ENCODE measurements at places on chromosomes 12 and 14. TPM values are rescaled to one million over a fixed set of nuclear protein-coding genes. Genes with fewer than 3 reads are reported as not detected.

DNA sequence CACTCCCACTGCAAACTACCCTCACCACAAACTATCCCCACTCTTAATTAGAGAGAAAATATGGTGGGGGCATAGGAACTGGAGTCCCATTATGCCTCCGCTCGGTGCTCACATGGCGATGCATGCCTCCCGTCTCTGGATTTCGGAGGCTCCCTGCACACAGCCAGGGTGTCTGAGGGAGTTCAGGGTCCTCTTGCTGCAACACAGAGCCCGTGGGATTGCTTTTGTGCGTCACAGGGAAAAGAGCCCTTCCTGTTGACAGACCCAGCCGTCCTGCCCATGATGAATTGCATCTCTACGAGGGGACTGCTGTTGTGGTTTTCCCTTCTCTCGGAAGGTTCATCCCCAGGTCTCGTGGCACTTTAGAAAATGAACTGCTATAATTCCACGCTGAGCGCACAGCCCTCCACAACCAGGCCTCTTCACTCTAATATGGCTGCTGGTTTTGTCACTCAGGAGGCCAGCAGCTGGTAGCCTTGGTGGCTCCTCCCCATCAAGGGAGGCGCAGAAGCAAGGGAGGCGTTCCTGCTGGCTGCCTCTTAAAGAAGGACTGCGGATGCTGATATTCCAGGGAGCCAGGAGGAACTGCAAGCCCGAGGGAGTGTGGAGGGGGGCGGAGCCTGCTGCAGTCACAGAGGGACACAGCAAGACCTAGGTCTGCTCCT lies 158.0 kb downstream of the KCNA5 start:
- DNase-seq, result no peak

GRCh38 chr14:87043667-87044200 lies 949.2 kb downstream of the GALC start:
- DNase-seq, result no peak

- DNase-seq, result no peak
These were observed 224.3 kb upstream of the ATP2B1 start for GRCh38 chr12:89932954-89933353.

GRCh38 chr12:113840401-113841042 lies 125.6 kb downstream of the RBM19 start:
- no peak for DNase-seq

GRCh38 chr12:105469211-105469610 lies 138.7 kb downstream of the C12orf75 start:
- DNase-seq, result no peak

DNA sequence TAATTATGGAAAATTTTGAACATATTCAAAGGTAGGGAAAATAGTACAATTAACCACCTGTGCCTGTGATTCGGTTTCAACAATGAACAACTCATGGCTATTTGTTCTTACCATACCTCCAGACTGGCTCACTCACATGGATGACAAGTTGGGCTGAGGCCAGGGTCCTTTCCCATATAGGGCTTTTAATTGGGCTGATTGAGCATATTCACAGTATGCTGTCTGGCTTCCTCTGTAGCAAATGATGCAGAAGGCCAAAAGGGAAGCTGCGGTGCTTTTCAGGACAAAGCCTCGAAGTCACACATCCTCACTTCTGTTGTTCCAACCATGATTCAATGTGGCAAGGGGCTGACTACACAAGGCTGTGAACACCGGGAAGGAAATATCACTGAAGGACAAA lies 297.5 kb upstream of the SLC16A7 start:
- DNase-seq, result no peak

- DNase-seq, result no peak
These were observed 759.6 kb downstream of the MED13L start for GRCh38 chr12:115517913-115518312.

DNA sequence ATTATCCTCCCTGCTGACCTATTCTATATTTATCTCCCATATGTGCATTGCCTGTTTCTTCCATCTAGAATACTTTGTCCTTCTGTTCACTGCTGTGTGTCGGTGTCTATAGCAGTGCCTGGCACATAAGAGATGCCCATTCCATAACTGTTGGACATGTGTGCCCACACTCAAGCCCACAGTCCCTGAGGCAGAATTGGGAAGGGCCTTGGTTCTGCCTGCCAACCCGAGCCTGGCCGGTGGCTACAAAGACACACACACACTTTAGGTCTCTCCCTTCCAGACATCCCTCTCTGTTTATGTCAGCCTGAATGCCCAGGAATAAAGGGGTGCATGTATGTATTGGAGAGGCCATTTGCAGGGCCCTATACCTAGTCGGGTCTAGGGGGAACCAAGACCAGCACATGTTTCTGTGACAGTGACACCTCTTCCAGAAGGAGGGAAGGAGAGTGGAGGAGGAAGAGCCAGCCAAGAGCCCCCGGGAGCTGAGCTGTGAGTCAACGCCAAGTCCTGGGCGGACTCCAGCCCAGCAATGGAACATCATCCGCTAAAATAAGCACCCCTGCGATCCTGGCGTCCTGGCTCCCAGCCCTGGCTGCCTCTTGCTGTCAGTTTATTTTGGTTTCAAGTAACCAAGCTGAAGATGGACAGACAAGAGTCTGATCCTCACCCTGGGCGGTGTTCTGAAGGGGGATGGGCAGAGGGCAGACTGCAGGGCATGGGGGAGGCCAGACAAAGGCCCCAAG lies 4.3 kb upstream of the ASB2 start:
- DNase-seq, result no peak

DNA sequence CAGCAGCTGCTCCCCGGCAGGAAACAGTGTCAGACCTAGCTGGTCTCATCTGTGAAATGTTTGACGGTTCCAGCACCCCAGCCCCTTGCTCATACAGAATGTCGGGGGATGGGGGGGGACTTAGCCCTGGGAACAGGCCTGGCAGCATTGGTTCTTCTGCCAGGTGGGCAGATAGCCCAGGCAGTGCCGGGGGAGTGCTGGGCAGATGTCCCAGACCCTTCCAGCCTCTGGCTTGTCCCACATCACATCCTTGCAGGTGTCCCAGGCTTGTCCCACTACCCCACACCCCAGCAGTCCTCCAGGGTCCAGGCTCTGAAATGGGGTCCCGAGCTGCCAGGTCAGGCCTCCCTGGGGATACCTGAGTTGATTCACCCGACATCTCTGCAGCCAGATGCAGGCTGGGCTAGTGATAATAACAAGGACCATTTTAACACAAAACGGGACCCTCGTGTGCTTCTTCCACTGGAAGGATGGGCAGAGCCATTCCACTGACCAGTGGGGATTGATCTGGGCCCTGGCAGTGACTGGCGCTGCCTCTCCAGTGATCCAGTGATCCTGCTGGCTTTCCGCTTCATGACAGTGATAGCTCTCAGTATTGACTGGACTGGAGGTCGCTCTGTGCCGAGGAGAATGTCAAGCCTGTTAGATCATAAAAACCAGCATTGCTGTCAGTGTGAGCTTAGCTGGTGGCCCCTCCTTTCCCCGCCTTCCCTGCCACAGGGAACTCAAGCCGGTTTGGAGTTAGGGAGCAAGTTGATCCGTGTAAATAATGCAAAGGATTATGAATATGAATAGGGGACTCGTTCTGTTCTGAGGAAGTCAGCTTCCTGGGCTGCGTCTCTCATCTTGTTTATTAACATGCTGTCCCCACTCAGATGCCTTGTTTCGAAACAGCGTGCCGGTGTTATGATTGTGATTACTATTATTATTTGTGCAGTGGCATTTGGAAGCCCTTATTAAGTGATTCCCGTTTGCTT lies 180.6 kb downstream of the AACS start:
- no peak for DNase-seq

GRCh38 chr12:41850046-41850445 lies 294.6 kb downstream of the GXYLT1 start:
- DNase-seq, result no peak

GRCh38 chr14:65170768-65171507 lies 68.6 kb upstream of the MAX start:
- no peak for DNase-seq

DNA sequence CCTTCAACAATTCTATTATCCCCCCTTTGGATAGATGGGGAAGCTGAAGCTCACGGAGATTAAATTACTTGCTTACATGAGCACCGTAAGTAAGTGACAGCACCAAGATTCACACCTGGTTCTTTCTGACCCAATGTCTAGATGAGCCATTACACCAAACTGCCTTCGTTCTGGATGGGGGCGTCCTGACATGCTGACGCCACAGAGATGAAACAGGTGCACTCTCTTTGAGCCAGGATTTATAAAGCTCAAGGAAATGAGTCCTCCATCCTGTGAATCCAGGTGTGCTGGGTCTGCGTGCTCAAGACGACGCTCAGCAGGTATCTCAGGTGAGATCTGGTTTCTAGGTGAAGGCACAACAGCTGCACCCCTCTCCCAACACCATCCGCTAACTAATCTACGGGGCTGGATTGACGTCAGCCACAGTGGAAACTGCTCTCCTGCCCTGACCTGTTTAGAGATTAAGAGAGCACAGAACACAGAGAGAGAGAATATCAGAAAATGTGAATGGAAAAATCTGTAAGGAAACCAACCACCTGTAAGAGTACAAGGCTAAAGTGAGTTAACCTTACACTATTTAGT lies 61.6 kb downstream of the KSR2 start:
- no peak for DNase-seq

- no peak for DNase-seq
These were observed 10.2 kb downstream of the PPP1R13B start for GRCh38 chr14:103836976-103837725.

DNA sequence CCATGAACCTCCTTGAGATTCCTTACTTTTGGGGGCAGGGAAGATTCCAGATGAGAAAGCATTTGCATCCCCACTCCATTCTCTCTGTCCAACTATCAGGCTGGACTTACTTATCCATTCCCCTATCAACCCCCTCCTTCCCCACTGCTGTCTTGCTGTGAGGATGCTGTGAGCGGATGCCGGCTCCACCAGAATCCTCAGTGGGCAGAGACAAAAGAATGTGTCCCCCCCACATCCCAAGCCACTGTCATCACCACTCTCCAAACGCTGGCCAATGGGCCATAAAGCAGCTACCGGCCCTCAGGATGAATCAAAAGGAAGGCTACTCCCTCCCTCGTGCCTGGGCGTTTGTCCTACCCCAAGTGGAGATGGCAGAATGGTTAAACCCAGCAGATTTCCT lies 173.0 kb upstream of the NTF3 start:
- no peak for DNase-seq

DNA sequence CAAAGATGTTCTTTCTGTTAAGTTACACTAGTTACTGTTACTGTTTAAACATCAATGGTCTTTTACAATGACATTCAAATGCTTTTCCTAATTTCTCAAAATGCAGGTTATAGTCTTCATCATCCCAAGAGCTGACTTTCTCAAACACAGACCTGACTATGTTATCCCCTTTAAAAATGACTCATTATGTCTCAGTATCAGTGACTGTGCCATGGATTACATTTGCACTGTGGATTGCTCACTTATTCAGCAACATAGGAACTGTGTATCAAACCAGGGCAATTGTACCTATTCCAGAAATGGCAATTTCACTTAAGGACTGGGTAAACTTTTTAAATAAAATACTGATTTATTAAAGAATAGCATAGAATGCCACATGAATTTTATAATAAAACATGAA lies 630.2 kb upstream of the NOVA1 start:
- DNase-seq, result no peak

DNA sequence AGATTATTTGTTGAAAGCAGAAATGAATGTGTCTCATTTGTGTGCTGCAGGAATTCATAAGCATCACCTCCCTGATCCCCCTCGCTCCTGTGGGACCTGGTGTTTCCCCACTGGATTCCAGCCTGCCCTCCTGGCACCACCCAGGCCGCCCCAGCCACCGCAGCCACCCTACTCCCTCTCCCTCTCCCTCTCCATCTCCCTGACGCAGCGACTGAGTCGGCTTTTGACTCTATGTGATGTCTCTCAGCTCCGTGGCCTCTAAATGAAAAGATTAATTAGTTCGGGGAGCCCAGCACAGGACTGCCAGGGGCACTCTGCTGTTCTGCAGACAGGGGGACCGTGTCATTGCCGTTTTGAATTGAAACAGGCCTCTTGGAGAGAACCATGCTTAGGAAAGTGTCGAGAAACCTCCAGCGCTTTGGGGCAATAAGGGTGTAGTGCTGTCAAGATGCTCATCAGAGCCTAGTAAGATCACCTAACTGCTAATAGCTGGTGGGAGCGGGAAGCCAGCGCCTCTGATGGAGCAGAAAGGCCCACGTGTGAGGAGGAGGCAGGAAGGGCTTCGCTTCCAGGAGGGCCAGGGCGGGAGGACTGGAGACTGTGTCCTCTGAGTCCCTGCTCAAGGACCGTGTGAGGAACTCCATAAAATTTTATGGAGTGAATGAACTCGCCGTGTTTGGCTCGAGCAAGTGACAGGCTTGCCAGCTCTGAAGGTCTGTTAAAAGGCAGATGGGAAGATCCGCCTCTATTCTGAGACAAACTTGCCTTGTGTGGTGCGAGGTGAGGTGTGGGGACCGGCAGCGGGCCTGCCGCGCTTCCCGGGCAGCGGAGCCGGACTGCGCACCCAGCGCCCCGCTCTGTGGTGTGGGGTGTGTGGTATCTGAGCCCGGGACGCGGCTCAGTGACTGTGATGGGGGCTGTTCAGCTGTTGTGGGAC lies 157.4 kb upstream of the C14orf180 start:
- DNase-seq, result peak; percentile 62

DNA sequence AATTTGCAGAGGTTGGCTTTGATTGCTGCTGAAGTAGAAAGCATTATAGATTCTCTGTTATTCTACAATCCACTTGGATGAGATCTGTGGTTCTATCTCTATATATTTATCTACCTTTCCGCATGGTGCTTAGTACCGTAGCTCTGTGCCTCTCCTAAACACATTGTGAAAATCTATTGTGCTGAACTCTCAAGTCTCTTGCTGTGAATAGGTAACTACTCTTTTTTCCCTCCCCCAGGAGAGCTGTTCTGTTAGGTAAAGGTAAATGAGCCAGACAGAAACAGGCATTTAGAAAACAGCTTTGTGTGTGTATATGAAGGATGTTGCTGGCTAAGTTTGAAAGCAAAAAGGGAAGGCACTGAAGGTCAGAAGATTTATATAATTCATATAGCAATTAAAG lies 112.6 kb downstream of the BRMS1L start:
- no peak for DNase-seq

- DNase-seq, result no peak
These were observed 51.8 kb downstream of the CHGA start for GRCh38 chr14:92974541-92975345.

DNA sequence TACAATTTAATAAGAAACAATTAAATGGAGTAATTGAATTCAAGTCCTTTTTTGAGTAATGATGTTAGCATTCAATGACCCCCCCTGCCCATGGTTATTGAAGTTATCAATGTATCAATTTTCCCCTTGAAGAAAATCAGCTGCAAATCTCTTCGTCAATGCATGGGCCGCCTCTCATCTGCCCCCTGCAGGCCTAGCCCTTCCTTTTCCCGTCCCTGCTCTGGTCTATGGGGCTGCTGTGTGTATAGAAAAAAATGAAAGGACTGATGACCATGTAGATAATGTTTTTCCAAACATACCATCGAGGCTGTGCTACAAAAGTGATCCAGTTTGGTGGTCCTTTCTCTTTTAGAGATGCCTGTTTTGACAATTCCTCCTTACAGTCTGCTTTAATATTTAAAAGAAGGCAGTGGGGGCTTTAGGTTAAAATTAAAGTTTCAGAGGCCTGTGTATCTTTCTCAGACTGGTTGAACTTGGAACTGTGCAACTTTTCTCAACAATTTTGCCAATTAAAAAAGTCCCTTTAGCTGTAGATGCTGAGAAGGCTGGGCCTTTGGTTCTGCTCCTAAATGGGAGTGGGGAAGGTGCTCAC lies 98.4 kb downstream of the APAF1 start:
- no peak for DNase-seq

STYK1 gene
- total RNA-seq, result 1.1 TPM

TDRD9 gene
- total RNA-seq, result not detected

TC2N gene
- 61.7 TPM for total RNA-seq

GRIN2B gene
- total RNA-seq, result not detected

WDR20 gene
- 33.0 TPM for total RNA-seq

LRRC10 gene
- total RNA-seq, result not detected

ERH gene
- total RNA-seq, result 54.3 TPM

ALDH1L2 gene
- total RNA-seq, result 7.6 TPM

CCDC175 gene
- not detected for total RNA-seq
